ENCODE measurements at places on chromosomes 5 and 9.

DNA sequence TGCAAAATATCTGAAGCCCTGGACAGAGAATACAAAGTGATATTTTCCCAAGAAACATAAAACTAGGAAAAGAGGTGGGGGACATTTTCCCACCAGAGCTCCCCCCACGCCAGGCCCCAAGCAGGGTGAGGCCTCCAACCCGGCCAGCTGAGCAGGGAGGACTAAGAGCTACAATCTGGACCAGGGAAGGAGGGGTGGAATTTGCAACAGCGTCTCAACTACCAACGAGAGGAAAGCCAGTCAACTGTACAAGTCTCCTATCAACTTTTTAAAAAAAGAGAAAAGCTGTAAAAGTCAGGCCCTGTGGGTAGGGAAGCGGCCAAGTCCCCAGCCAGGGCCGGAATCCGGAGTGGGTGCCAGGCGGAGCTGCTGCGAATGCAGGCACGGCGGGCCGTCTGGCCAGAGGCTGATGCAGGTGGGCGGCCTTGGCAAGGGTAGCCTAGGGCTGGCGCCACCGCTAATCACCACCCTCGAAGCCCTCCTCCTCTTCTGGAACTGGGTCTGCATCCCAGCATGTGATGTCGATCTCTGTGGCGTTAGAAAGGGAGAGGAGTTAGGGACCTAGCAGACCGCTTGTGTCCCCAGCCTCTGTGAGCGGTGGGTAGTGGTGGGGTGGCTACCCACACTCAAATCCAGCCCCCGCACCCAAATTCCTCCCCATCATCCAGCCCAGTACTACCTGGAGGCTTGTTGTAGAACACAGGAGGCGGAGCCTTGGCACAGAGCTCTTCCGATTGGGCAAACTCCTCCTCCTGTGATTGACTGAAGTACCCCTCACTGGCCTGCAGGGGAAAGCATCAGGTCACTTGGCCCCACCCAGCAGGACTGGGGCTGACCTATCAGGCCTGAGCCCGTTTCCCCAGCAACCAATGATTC lies 10.6 kb downstream of the PRR7 start:
- peak; percentile 95 for DNase-seq

- no peak for DNase-seq
These were observed 112.5 kb downstream of the CRB2 start for GRCh38 chr9:123468541-123468940.

GRCh38 chr9:132774886-132775285 lies 103.2 kb downstream of the AK8 start:
- DNase-seq: no peak

DNA sequence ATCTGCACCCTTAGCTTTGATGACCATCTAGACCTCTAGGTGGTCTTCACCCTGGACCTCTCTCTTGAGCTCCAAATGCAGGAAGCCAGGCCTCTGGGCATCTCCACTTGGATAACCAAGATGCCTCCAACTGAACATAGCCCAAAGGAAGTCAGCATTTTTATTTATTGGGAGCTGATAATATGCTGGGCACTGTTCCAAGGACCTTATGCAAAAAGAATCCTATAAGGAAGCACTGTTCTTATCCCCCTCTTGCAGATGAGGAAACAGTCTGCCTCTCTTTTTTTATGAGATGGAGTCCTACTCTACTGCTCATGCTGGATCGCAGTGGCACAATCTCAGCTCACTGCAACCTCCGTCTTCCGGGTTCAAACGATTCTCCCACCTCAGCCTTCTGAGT lies 219.9 kb downstream of the CDK5RAP2 start:
- DNase-seq: peak; percentile 31

- no peak for DNase-seq
These were observed 470.1 kb downstream of the CDH9 start for GRCh38 chr5:26568316-26568715.

- peak; percentile 95 for DNase-seq
These were observed 1.4 kb upstream of the CIZ1 start for GRCh38 chr9:128192601-128193371.

GRCh38 chr9:1101846-1102641 lies 51.9 kb downstream of the DMRT2 start:
- DNase-seq: no peak

- DNase-seq: no peak
These were observed 195.7 kb downstream of the CD180 start for GRCh38 chr5:67000794-67001475.

DNA sequence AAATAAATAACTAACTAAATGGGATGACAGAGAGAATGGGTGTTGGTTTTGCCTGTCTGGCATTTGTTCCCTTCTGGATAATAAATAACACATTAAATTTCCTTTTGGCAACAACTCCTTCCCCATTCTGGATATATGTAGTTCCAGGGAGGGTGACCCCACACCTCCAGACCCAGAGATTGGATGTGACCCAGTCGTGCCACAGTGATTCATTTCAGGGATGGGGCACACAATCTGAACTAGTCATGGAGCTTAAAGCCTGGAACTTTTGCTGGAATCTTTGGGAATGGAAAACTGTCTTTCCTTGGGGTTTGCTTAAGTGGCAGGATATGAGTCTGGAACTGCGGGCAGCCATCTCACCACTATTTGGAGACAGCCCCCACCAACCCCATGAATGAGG lies 11.3 kb downstream of the KLF9 start:
- peak; percentile 26 for DNase-seq

GRCh38 chr9:129139993-129140396 lies 28.8 kb downstream of the PTPA start:
- DNase-seq: peak; percentile 100

DNA sequence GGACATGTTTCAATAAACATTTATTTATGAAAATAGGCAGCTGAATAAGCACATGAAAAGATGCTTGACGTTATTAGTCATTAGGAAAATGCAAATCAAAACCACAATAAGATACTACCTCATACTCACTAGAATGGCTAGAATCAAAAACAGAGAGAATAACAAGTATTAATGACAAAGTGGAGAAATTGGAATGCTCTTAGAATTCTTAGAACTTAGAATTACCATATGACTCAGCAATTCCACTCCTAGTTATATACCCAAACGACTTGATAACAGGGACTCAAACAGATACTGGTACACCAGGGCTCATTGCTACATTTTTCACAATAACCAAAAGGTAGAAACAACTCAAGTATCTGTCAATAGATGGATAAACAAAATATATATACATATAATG lies 15.1 kb upstream of the TRIM36 start:
- DNase-seq: peak; percentile 21

DNA sequence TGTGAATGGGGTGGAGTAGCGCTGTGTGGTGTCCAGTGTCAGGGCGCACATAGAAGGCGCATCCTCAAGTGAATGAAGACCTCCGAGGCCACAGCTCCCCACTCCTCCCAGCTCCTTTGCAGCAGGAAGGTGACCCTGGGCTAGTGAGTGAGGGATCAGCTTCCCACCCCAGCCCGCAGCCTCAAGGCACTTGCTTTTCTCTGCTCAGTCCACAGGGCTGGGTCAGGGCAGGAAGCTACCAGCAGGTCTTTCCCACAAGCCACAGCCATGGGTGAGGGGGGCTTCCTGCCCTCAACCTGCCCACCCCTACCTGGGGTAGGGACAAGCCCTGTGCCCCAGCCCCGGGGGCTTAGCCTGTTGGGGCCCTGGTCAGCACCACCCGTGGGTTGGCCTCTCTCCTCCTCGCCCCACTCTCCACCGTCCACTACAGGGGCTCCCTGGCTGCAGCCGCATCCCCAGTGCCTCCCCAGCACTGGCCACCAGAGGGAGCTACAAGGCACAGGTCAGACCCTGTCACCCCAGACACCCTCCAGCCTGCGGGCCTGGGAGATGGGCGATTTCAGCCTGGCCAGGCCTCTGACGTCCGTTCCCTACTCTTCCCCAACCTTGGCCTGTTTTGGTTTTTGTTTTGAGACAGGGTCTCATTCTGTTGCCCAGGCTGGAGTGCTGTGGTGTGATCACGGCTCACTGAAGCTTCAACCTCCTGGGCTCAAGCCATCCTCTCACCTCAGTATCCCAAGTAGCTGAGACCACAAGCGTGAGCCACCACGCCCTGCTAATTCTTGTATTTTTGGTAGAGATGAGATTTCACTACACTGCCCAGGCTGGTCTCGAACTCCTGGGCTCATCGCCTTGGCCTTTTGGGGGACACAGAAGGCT lies 1.3 kb upstream of the ABCA2 start:
- DNase-seq: peak; percentile 69

GRCh38 chr5:88390481-88390880 lies 121.8 kb upstream of the TMEM161B start:
- no peak for DNase-seq

DNA sequence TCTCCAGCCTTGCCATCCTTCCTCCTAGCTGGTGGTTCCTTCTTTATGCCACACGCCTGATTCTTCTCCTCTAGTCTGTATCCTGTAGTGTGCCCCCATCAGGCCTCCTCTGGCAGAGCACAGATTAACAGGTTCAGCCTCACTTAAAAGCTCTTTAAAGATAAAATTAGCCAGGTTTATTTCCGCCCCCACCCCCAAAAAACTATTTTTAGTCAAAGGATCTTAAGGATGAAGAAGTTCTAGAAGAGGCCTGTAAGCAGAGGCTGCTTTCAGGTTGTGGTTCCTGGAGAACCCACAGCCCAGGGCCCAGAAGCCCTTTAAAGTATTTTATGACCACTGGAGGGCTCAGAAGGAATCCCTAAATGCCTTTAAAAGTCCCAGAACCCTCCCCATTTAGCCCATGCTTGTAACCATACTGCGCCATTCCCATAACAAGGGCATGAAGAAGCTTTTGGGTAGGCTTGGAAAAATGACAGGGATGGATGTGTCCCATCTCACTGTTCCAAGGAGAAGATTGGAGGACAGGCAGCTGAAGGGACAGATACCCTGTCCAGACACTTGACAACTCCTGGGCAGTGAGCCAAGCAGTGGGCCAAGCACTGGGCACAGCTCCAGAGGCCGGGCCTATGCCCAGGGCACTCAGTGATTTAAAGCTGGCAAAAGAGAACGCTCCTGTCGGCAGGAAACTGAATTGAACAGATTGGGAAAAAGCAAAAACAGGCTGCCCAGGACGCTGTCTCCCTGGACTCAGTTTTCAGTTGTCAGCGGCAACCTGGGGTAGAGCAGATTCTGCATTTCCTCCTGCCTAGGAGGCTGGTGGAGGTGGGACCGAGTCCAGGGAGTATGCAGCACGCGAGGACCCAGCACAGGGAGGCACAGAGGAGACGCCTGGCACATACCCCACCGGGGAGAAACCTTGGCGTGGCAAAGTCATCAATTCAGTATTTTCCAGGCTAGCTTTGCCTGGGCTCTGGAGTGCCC lies 106.3 kb upstream of the SSBP2 start:
- peak; percentile 18 for DNase-seq

DNA sequence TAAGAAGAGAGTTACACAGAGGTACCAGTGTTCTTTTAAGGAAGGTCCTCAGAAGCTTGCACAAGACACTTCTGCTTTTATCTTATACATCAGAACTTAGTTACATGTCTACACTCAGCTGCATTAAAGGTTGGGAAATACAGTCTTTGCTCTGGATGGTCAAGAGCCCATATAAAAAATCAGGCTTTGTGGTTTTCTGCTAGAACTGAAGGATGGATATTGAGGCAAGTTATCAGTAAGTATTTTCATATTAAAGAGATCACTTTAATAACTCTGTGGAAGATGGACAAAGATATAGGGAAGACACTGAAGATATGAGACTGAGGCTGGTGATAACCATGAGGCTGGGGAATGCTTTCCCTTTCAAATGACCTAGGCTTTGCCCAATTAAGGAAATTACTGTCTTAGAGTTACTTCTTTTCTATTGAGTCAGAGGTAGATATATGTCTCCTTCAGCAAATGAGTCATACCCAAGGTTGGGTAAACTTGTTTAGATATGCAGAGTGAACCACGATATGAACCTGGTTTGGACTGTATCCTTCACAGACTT lies 87.0 kb upstream of the TNC start:
- DNase-seq: peak; percentile 93

GRCh38 chr5:66057239-66057638 lies 86.9 kb upstream of the SREK1 start:
- no peak for DNase-seq

- no peak for DNase-seq
These were observed 22.8 kb upstream of the TNFAIP8 start for GRCh38 chr5:119332978-119333401.

DNA sequence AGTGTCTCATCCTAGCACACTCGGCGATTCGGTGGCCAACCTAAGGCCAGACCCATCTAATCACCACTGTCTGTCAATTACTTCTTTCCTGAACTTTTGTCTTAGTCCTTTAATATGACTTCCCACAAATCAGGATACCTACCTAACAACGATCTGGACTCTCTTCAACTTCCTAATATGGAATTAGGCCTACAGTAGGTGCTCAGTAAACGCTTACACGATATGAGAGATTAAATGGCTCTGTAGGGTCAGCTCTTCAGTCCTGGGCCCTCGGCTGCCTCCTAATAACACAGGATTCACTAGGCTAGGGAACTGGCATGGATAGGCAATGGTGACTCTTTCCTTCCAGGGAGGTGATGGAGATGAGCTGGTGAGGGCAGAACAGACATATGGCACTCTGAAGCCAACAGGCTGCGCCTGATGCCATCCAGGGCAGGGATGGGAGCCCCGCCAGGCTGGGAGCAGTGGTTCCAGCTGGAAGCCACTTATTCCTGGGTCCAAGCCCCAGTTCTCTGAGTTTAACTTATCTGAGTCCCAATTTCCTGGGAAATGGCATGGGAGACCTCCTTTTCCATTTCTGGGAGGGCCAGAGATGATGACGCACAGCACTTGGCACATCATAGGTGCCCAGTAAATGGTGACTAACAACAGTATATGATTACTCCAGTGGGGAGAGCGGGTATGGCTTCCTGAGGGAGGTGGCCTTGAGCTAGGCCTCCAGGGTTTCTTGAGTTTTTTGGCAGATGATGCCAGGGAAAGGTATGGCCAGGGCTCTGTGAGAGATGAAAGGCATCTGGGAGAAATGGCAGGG lies 7.3 kb downstream of the PDGFRB start:
- peak; percentile 33 for DNase-seq

DNA sequence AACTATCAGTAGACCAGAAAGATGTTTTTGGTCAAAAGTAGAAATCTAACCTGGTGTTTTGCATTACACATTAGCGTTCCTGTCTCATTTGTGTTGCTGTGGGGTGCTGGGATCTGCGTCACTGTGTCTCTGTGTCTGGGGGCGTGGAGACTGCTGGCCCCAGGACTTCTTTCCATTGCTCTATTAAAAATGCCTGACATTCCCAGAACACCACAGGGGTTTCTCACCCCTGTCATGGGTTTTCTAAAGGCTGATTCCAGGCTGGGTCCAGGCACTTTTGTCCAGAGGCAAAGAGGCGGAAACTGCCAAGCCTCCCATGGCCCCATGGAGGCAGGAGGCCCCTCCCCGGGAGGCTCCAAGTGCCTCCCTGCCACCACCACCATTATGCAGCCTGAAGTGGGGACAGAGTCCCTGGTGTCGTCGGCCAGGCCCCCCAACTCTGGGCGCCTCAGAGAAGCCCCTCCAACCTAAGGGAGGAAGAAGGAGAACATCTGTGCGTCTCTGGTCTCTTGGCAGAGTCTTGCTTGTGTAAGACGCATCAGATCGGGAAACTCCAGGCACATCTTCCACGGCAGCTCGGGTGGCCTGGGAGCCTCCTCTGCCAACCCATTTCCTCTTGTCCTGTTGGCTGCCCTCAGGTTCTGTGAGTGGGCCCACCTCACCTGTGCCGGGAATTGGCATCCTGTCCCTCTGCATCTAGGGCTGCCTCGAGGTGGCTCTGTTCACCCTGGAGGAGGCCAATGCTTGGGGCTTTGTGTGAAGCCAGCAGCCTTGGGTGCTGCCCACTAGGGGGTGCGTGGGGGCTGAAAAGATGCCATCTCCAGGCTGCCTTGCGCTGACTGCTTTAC lies 13.8 kb upstream of the PLEKHG4B start:
- peak; percentile 79 for DNase-seq

- DNase-seq: no peak
These were observed 3.1 kb downstream of the CAMK4 start for GRCh38 chr5:111227226-111227782.
